NAMALWA (cell line): ENCODE measurements at places on chromosomes 1 and 21.

GRCh38 chr1:110148961-110149360 is 1.3 kb upstream of the SLC6A17 start:
- peak; percentile 47 for DNase-seq

DNA sequence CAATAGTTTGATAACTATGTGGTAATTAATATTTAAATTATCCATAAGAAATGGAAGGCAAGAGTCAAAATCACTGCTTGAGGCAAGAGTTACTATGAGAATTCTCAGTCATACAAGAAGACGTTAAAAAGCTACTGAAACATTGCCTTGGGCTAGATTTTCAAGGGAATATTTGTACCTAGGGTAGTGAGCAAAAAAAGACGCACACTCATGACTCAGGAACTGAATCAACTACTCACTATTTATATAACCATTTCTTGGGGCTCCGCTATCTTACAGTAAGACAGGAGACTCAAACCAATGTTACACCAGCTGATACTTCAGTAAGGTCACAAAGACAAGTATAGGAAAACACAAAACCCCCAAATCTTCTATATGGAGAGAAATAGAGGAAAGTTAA is 151.5 kb upstream of the RNPC3 start:
- no peak for DNase-seq

GRCh38 chr1:167683226-167683625 is 38.6 kb upstream of the MPZL1 start:
- DNase-seq = no peak

DNA sequence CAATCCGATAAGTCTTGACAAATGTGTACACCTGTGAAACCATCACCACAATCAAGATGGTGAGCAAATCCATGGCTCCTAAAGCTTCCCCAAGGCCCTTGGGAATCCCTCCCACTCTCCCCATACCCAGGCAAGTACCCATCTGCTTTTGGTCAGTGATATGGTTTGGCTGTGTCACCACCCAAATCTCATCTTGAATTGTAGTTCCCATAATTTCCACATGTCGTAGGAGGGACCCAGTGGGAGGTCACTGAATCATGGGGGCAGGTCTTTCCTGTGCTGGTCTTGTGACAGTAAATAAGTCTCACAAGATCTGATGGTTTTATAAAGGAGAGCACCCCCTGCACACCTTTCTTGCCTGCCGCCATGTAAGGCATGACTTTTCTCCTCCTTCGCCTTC is 14.6 kb upstream of the GUCA2B start:
- no peak for DNase-seq

DNA sequence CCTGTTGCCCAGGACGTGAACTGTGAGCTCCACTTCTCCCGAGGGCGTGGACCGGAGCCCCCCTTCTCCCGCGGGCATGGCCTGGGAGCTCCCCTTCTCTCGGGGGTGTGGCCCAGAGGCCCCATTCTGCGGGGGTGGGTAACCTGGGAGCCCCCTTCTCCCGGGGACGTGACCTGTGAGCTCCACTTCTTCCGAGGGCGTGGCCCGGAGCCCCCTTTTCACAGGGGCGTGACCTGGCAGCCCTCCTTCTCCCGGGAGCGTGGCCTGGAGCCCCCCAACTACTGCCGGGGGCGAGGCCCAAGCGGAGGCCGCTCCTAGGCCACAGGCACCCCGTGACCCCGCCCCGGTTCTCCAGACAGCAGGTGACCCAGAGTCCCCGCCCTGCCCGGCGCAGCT is 320 bp downstream of the C1orf174 start:
- DNase-seq = peak; percentile 72

- no peak for DNase-seq
Measured at GRCh38 chr1:34640654-34641401, 114.0 kb upstream of the GJB5 start.

- DNase-seq = no peak
Measured at GRCh38 chr1:89826594-89826993, 5.8 kb downstream of the LRRC8D start.

DNA sequence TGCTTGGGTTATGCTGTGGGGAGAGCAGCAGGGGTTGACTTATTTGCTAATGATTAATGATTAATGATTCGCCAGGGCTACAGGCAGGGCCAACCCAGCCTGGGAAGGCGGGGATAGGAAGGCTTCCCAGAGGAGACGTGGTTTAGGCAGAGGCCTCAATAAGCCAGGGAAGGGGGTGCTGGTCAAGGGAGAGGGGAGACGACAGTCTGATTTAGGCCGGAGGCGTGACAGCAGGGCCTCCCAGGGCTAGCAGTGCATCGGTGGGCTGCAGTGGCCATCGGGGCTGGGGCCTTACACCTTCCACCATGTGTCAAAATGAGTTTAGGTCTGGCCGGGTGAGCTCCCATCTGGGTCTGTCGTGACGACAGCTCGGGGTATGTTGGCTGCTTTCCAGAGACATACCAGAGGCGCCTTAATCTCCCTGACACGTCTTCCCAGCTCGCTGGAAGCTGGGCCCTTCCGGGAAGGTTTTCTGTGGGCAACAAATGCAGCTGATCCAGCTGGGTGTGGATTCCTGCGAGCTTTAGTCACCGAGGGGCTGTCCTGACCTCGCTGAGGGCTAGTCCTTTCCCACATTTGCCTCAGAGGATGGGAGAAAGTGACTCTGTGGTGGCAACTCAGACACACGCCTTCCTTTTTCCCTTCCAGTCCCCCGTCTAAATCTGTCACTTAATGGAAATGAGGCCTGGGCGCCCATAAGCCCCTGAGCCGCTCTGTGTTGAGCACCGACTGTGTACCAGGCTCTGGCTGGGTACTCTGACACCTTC is 3.7 kb upstream of the SLC1A7 start:
- no peak for DNase-seq

GRCh38 chr1:153774780-153775457 is at the start of gene SLC27A3:
SLC27A3 (plus strand) TSS chr1:153775407; CDS start chr1:153775498, 91 bp downstream.
- no peak for DNase-seq

DNA sequence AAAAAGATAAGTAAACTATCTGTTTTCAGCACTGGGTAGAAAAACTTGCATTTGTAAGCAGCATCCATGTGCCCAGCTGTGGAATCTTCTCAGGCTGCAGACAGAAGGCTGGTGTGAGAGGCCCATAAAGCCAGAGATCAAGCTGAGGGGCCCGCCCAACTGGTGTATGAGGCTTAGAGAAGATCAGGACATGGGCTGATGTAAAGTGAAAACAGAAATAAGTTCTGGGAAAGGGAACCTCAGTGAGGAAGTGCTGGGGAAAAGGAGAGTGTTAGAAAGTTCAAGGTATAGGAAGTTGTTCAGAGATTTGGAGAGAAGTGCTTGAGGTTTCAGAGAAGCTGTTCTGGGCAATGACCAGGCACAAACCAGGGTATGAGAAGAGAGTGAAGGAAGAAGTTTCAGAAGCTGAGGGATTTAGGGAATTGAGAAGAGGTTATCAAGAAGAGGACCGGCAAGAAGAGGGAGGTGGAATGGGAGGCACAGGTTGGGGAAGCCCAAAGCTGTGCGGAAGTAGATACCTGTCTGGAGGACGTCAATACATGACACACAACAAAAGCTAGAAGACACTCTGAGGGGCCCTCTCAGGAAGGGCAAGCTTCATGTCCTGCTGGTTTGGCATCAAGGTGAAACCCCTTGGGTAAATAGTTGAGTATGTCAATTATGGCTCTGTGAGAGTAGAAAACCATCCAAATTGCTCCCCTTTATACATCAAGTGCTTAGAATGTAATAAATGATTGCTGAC is 2.7 kb upstream of the CD5L start:
- no peak for DNase-seq

DNA sequence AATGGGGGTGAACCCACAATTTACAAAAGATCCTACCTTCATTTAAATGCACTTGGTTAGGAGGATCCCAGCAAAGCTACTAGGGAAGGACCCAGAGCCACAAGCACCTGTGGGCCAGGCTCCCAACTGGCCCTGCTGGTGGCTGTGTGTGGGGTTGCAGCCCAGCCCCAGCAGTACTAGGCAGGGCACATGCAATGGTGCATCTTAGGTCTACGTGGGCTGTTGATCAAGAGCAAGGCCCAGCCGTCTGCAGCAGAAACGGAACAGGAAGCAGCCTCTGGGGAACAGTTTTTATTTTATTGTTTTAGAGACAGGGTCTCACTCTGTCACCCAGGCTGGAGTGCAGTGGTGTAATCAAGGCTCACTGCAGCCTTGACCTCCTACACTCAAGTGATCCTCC is 134.1 kb upstream of the RAB4A start:
- peak; percentile 21 for DNase-seq

- DNase-seq = no peak
Measured at GRCh38 chr1:231369282-231369681, 31.2 kb downstream of the SPRTN start.

- no peak for DNase-seq
Measured at GRCh38 chr1:185207170-185207569, 50.2 kb downstream of the SWT1 start.

DNA sequence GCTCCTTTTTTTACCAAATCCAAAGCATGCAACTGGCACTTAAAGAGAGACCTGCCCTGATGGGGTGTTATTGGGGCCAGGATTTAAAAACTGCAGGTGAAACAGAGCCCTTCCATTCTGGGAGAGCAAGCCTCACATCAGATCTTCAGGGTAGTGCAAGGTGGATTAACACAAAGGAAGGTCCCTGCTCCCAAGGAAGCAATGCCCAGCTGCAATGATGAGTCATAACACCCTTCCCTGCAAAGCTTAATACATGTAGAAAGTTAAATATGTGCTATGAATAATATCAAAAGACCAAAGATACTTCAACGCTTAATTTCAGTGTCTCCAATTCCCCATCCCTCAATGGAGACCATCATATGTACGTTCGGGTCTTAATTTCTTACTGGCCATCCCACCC is 508.0 kb downstream of the OMA1 start:
- DNase-seq = no peak

DNA sequence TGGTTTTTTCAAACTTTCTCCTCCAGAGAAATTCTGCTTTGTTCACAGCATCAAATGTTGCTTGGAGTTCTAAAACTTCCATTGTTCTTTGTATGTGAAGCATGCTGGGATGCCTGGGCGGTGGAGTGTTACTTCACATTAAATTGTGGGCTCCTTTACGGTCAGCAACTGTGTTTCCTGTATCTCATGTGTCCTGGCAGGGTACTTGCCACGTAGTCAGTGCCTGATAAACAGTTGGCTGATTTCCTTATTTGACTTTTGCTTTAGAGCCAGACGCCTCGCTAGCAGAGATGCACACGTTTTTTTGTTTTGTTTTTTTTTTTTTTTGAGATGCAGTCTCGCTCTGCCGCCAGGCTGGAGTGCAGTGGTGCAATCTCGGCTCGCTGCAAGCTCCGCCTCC is 96.7 kb downstream of the UCK2 start:
- no peak for DNase-seq

- DNase-seq = no peak
Measured at GRCh38 chr1:66095190-66095589, 302.5 kb downstream of the PDE4B start.

- no peak for DNase-seq
Measured at GRCh38 chr1:29963946-29964345, 727.6 kb downstream of the PTPRU start.

- DNase-seq = no peak
Measured at GRCh38 chr1:78441921-78442320, 48.9 kb upstream of the PTGFR start.

- DNase-seq = peak; percentile 60
Measured at GRCh38 chr1:183069562-183070216, 46.5 kb downstream of the LAMC1 start.

GRCh38 chr1:19647643-19648042 is 3.5 kb downstream of the NBL1 start:
- no peak for DNase-seq

DNA sequence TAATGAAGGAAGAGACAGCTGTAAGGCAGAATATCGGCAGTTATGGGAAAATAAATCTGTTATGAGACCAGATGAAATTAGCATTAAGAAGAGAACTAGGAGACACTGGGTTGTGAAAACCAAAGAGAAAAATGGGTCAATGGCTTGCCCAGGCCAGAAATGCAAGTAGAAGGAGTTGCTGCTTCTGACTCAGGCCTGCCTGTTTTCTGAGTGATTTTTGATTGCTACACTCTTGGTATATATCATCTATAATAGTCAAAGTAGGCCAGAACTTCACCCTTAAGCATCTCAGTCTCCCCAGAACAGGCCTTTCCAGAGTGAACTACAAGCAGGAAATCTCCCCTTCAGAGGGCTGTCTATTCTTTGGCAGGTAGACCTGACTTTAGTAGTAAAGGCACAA is 107.0 kb downstream of the NRIP1 start:
- no peak for DNase-seq

DNA sequence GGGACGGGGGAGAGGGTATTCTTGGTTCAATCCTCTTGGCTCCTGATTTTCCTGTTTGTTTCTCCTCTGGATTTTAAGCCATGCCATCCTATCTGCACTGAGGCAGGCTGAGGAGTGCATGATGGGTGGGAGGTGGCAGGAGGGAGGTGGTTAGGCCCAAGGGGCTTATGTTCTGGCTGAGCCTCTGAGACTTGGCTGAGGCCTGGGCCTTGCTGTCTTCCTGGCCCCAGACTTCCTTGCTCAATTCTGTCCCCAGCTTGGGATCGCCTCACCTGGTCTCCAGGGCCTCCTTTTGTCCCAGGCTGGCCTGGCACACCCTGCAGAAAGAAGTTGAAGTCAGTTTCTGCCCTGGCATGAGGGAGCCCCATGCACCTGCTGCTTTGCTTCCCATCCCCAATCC is 11.2 kb downstream of the COL9A2 start:
- no peak for DNase-seq

- no peak for DNase-seq
Measured at GRCh38 chr1:63135174-63135512, 187.2 kb upstream of the FOXD3 start.

GRCh38 chr1:32071758-32072621 is 749 bp upstream of the TMEM39B start:
- DNase-seq = peak; percentile 62

DNA sequence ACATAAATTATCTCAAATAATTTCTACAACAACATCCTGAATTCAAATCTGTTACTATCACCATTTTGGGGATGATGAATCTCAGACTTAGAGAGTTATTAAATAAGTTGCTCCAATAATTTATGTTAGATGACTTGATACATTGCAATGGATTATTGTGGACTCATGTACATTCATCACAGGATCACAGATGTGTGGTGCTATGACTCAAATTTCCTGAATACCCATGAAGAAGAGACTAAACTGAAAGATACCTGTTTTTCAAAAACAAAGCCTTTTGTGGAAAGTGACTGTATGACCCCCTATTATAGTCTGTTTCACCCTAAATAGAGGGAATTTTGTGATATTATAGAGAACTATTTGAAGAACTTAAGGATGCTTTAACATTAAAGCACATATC is 315.0 kb downstream of the PLA2G4A start:
- no peak for DNase-seq

- DNase-seq = no peak
Measured at GRCh38 chr1:219587401-219587800, 25.5 kb downstream of the ZC3H11B start.

GRCh38 chr1:32972814-32973428 is 8.3 kb upstream of the RNF19B start:
- DNase-seq = no peak

- DNase-seq = no peak
Measured at GRCh38 chr1:5502311-5503194, 489.7 kb downstream of the NPHP4 start.

GRCh38 chr1:185044387-185044786 is 971 bp upstream of the RNF2 start:
- DNase-seq = no peak
